Thoracic aorta endothelial cell (primary cell): ENCODE measurements at places on chromosomes 11 and 22. TPM values are rescaled to one million over a fixed set of nuclear protein-coding genes. Genes with fewer than 3 reads are reported as not detected.

Gene YPEL1
- 2.3 and 2.6 TPM in 2 replicates for total RNA-seq

Gene CHST1
- 48.1 and 58.4 TPM in 2 replicates for total RNA-seq

Gene VSIG2
- total RNA-seq = 0.27 and 0.43 TPM in 2 replicates

Gene SPTBN2
- total RNA-seq = 37.2 and 40.0 TPM in 2 replicates

Gene UBQLNL
- total RNA-seq = 0.07 TPM in 1 of 2 replicates, not detected in the other

Gene CCDC188
- total RNA-seq = 6.9 and 7.0 TPM in 2 replicates
